ENCODE measurements at places on chromosomes 13 and 19.
A peak's percentile ranks its signal among the peaks of the same experiment; 100 is the strongest.

GRCh38 chr13:85549819-85550218 is 249.4 kb downstream of the SLITRK6 start:
- DNase-seq, result no peak

GRCh38 chr19:17966550-17967256 is at the start of gene KCNN1:
Gene KCNN1 (plus strand): TSS chr19:17967107. CDS start chr19:17973889, 6,782 bp downstream.
- no peak for DNase-seq

GRCh38 chr13:31930901-31931522 is 100.6 kb upstream of the FRY start:
- peak; percentile 21 for DNase-seq

- peak; percentile 61 for DNase-seq
These were observed 94.0 kb downstream of the KLF12 start for GRCh38 chr13:74040200-74040599.

DNA sequence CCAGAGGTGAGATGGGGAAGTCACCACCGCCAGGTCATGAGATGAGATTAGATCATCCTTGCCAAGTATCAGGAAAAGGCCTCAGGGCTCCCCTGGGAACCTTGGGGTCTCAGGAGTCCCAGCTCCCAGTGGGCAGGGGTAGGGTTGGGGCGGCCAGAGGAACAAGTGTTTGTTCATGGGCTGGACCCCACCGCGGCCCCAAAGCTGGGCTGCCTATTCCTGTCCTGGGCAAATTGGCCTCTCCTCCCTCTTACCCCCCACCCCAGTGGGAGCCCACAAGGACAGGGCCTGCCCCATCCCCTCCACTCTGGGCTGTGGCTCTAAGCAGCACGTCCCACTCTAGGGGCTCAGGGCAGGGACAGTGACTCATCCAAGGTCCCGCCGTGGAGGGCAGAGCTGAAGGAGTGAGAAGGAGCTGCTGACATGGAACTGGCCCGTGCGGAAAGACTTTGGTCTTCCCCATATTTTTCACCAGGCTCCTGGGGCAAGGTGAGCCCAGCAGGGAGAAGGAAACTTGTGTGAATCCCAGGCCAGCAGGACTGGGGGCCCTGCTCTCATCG is 4.0 kb upstream of the HCN2 start:
- DNase-seq, result no peak

DNA sequence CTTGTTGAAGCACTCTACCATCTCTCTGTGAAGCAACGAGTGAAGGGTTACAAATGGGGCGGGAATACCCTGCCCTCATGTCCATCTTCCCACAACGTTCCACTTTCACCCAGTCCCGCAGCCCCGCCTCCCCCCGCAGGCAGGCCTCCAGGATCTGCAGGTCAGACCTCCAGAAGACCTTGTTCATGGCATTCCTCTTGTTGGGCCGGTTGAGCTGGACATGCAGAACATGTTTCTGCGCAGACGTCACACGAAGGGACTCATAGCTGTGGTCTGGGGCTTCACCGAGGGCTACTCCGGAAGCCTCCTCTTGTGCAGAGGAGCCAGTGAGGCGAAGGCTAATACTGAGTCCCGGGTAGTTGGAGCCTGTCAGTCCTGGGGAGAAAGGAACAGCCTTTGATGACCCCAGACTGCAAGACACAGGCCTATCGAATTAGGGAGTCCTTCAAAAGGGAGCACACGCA is 420 bp downstream of the ECH1 start:
- DNase-seq, result peak; percentile 64

GRCh38 chr13:56861476-56861875 is 279.2 kb upstream of the PRR20A start:
- peak; percentile 7 for DNase-seq

- peak; percentile 74 for DNase-seq
These were observed 40.8 kb downstream of the BBC3 start for GRCh38 chr19:47190167-47190727.

GRCh38 chr13:50994651-50995050 is 85.1 kb downstream of the RNASEH2B start:
- DNase-seq, result no peak

Data from HT1080 (cell line).